Renal pelvis (tissue), 12 donors: ENCODE measurements at places on chromosomes 13 and 19. TPM values are rescaled to one million over a fixed set of nuclear protein-coding genes. Genes with fewer than 3 reads are reported as not detected.

DNA sequence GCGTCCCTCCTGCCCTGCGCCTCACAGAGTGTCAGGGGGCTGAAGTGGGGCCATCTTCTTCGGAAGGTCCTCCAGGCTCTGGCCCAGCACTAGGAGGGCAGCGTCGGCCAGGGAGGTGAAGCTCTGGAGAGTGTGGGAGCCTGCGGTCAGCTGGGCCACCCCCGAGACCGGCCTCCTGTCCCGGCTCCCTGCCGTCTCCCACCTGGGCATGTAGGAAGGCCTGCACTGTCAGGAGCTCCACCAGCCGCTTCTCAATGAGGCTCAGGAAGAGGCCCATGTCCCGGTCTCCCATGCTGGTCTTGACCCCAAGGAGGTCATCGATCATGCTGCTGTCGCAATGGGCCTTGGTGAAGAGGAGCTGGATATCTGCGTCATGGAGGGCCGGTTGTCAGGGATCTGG, 27.4 kb upstream of the EMP3 start:
- no peak for DNase-seq

Gene GPR12
- polyA plus RNA-seq, result 0.03 TPM

GRCh38 chr13:72097568-72097967, 230.6 kb upstream of the DACH1 start:
- DNase-seq, result no peak

GRCh38 chr13:111449041-111449440, 128.6 kb downstream of the TEX29 start:
- DNase-seq, result no peak

- DNase-seq, result no peak
Measured at GRCh38 chr19:28468701-28469459, 744.1 kb downstream of the UQCRFS1 start.

Gene CALR3
- not detected for polyA plus RNA-seq

- DNase-seq, result no peak
Measured at GRCh38 chr19:41701401-41702075, 6.9 kb upstream of the CEACAM5 start.
